ENCODE measurements at places on chromosomes 1 and 21.

GRCh38 chr1:203913073-203913521 is 51.7 kb downstream of the SNRPE start:
- DNase-seq = no peak

DNA sequence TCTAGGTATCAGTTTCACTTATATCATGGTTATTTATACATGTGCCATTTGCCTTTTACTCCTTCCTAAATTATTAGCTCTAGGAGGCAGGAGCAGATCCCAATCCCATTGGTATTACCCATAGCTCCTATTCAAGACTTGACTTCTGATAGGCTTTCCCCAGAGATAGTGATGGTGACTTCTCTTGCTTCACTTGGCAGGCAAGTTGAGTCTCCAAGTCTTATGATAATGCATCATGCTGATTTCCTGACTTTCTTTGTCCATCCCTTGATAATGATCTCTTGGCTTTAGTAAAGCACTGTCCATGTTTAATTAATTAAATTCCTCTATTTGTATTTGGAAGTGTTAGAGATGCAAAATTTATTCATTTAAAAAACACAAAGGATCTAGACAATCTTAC is 253.5 kb upstream of the ADAMTS5 start:
- DNase-seq = no peak

DNA sequence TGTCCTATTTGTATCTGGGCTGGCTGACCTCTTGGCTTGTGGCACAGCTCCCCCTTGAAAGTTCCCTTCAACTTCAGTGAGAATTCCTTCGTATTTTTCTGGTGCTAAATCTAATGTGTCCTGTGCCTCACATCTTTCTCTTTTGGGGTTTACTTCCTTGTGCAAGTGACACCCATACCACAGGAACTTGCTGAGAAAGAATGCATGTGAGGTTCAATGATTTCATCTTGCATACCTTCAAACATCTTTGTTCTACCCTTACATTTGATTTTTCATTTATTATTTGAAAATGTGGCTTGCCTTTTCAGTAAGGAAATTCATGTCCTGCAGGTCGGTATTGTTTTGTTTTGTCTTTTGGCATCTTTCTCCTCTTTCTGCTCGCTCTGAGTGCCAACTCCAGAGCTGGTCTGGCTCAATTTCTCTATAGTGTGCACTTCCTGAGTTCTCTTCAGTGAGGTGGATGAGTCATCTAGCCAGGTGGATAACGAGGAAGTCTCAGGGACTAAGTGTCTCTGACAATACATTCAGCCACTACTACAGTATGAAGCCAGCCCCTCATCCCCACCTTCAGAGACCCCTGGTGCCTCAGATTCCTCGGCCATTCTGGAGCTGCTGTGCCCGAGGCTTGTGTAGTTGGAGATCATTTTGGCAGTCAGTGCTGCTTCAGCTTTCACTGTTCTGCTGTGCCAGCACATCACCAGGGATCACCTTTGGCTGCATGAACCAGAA is 59.5 kb downstream of the RIPK4 start:
- no peak for DNase-seq

DNA sequence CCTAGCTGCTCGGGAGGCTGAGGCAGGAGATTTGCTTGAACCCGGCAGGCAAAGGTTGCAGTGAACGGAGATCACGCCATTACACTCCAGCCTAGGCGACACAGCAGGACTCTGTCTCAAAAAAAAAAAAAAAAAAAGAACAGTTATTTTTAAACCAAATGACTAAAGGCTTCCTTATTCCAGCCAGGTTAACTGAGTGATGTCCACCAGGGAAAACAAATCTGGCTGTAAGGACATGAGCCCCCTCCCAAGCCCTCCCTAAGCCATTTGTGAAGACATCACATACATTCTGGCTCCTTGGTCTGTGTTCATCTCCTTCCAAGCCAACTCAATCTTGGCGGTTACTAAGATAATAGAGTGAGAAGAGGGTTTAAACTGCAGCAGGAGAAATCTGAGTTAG is 8.2 kb downstream of the TMCC2 start:
- DNase-seq = no peak

DNA sequence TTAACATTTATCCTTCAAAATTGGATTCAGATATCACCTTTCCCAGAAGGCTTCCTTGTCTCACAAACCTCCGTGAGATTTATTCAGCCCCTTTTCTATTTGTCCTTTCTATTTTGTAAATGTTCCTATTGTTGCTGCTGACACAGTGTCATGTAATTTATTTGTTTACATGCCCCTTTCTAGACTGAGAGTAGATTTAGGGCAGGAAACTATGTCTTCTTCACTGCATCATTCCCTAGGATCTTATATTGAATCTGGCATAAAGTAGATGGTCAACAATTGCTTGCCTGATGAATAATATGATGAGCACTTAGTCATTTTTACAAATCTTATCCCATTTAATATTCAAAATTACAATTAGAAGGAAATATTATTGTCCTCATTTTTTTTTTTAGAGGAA is 8.1 kb upstream of the CNN3 start:
- DNase-seq = no peak

- no peak for DNase-seq
Observed at GRCh38 chr1:206808615-206809014, 36.3 kb upstream of the IL10 start.

DNA sequence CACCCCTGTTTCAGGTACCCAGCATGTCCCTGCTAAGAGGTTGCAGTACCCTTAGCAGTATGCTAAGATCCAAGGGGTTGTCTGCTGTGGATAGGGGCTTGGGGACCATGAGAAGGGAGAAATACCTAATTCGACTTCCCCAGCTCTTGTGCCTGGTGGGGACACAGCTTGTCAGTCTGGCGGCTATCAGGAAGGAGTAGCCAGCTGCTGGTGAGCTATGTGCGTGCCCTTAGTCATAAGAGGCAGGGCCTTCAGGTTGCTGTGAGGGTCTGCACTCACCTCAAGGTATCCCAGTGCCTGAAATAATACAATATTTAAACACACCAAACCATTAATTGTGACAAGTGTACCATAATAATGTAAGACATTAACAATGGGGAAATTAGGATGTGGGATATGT is 205.1 kb upstream of the SGIP1 start:
- no peak for DNase-seq

- DNase-seq = no peak
Observed at GRCh38 chr1:78797108-78797781, 147.6 kb downstream of the IFI44 start.

- DNase-seq = no peak
Observed at GRCh38 chr21:15134701-15135470, 70.1 kb upstream of the NRIP1 start.

DNA sequence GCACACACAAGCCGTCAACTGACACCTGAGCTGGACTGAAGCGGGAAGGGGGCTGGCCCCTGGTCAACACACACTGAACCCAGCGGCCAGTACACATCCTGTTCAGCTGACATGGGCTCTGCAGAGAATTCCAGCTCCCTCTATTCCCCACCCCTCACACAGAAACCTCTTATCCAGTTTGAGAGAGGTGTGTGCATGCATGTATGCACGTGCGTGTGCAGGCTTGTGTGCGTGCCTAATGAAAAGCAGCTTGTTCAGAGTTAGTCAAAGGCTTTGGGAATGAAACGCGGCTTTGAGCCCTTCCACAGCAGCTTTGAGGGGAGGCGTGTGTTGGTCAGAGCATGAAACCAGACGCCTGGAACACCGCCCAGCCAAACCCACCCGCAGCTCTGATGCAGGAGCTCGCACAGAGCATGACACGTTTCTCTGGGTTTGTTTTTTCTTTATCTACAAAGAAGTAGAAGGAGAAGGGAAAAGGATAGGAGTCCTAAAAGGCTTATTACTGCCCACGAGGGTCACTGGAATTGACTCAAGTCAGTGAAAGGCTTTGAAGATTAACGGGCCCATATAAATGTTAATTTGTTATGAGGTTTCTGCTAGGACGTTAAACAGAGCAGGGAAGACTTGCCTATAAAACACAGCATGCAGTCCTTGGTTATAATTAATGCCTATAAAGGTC is 184.2 kb downstream of the ETS2 start:
- no peak for DNase-seq

GRCh38 chr1:25484533-25484932 is 53.8 kb downstream of the MACO1 start:
- DNase-seq = no peak

DNA sequence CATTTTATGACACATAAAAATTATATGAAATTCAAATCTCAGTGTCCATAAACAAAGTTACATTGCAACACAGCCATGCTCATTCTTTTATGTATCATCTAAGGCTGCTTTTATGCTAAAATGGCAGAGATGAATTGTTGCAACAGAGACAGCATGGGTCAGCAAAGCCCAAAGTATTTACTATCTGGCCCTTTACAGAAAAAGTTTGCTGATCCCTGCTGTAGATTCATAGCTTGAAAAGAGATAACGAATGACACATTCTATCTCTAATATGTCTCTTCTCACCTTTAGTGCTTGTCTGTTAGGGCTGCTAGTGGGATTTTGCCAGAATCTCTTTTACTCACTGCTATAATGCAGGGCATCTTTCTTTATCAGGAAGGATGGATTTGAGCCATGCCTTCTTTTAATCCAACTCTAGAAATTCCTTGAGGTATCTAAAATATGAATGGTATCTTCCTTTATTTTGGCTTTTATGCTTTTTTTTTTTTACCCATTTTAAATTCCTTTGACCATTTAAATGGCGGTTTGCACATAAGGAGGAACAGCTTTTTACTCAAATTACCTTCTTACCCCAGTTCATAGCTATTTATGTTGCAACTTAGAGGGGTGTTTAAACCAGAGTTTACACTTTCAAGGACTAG is 598.2 kb downstream of the PLPP3 start:
- DNase-seq = no peak

DNA sequence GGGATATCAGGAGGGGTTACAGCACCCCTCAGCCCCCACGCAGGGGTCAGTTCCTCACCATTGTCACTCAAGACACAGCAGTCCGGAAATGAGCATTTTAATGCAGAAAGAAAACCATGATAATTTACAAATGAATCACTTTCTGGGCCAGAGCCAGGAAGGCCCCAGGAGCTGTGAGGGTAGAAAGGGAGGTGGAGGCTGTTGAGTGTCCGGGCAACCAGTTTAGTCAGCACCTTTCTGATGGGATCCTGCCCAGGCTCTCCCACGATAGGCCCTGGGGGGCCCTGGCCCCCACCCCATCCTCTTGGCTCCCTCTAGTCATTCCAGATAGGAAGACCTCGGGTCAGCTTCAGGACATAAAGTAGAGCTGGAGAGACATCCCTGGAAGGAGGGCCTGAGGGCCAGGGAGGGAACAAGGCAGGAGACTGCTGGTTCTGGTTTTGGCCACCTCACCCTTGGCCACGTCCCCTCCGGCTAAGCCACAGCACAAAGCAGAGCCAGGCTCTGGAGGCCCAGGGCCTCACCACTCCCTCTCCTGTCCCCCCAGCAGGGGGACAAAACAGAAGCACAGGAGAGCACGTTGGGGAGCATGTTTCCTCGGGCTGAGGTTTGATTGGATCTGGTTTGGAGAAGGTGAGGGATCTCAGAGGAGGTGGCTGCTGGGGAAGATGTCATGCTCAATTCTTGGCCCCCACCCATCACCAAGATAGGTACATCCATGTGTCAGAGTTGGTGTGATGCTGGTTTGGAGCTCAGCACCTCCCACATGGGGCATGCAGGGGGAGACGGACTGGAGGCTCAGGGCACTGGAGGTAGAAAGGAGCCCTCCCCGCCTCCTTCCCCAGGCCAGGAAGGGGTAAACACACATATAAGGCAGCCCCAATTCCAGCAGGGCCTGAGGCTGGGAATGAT is 20.6 kb downstream of the ETNK2 start:
- DNase-seq = no peak

DNA sequence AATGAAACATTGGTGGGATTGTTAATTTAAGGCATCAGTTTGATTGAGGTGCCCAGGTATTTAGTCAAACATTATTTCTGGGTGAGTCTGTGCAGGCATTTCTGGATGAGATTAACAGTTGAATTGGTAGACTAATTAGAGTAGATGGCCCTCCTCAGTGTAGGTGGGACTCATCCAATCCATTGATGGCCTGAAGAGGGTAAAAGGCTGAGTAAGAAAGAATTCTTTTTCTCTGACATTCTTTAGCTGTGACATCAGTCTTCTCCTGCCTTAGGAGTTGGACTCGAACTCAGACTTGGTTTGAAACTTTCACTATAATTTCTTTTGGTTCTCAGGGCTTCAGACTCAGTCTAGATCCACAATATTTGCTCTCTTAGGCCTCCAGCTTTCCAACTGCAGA is 59.6 kb upstream of the ADAMTS5 start:
- no peak for DNase-seq

DNA sequence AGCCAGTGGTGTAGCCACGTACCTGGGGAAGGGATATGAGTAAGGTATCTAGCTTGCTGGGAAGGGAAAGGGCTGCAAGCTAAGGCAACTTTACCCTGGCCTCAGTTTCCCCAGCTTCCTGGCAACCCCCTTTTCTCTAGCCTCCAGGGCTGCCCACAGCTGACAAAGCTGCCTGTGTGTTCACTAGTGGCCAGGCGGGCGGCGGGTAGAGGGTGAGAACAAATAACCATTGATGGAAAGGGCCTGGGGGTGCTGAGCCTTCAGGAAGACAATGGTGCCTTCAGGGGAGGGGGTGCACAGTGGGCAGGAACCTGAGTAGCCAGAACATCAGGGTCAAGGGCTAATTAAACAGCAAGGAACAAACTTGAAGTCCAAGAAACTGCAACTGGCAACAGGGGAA is 6.1 kb downstream of the CERS2 start:
- no peak for DNase-seq

GRCh38 chr1:244075247-244075722 is 24.2 kb downstream of the ZBTB18 start:
- DNase-seq = no peak

DNA sequence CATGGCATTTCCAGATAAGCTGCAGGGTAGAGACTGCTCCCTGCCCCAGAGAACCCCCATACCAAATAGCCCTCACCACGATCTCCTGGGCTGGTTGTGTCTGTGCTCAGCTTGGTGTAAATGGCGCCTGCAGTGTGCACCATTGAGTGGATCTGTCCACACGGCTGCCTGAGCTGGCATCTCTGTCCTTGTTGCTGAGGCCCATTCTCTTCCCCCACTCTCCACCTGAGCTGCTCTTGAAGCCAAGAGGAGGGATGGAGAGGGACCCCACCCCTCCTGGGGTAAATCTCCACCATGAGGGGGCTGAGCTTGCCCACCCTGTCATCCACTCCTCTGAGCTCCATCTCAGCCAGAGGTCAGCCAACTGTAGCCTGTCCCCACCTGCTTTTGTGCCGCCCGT is 18.0 kb upstream of the ZNF678 start:
- DNase-seq = no peak

DNA sequence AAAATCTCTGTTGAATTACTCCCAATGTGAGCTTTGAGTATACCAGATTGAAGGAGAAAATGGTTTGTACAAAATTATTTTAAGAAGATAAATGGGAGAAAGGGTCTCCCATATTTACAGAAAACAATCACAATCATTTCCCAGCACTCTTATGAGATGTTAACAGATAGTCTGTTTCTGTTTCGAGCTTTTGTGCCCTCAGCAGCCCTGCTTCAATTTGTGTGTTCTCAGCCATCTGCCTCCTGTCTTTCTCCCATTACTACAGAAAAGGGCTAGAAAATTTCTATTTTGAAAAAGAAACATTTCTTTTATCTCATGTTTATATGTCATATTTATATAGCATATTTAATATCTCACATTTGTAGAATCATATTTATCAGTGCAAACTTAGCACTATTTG is 498.4 kb downstream of the TTLL7 start:
- DNase-seq = no peak

GRCh38 chr1:156993426-156994147 is 52.0 kb downstream of the ARHGEF11 start:
- DNase-seq = no peak
